ENCODE measurements at places on chromosomes 3 and 15.

- DNase-seq: no peak
Observed at GRCh38 chr3:195905970-195906864, 2.1 kb downstream of the TNK2 start.

GRCh38 chr15:25838191-25838870 lies 24.8 kb downstream of the ATP10A start:
- no peak for DNase-seq

DNA sequence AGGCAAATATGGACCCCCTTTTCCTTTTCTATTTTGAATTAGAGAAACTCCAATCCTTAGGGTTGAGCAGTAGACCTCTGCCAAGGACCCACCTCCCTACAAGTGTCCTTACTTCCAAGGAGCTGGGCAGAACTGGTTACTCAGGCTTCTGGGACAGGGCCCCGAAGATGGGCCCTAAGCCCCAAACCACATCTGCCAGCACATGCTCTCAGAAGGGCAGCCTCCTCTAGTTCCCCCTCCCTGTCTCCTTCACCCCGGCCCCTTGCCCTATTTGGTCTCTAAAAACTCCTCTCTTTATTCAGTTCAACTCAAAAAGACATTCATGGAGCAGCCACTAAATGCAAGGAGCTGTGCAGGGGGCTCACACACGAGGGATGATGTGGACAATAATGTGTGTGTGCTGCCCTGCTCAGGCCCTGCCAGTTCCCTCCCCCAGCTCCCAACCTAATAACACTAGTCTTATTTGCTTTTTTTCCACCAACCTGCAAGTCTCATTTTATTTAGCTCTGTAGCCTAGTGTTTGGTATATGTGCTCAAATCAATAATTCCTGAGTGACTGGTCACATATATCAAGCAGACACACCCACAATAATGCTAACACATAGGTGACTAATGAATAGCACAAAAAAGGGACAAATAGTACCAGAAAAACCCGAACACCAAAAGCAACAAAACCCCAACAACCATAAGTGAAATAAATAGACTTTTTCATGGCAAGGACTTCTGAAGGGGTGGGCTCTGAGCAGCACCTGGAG lies 12.2 kb downstream of the ZDHHC3 start:
- DNase-seq: no peak

GRCh38 chr15:30885814-30886213 lies 17.9 kb upstream of the FAN1 start:
- no peak for DNase-seq

- no peak for DNase-seq
Observed at GRCh38 chr3:71002298-71002697, 581.2 kb downstream of the FOXP1 start.
